Fibroblast of skin of left quadriceps (primary cell): ENCODE measurements at places on chromosomes 5 and 9.
A peak's percentile ranks its signal among the peaks of the same experiment; 100 is the strongest.

DNA sequence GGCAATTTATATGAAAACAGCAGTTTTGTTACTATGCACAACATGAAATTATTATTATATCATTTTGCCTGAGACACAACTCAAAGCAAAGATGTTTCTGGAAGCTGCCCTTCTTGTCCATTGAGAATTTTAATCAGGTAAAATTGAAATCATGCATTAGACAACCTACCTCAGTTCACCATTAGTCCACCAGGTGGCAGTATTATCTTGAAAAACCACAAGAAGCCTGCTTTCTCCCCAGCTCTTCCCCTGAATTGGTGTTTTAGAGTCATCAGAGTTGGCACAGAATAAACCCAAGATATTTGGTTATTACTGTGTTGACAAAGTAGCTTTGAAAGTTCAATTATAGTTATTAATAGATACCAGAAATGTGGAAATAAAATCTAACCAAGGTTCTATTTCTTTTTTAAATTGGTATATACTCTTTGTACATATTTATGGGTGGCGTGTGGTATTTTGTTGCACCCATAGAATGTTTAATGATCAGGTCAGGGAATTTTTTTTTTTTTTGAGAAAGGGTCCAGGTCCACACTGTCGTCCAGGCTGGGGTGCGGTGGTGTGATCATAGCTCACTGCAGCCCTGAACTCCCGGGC lies 25.7 kb downstream of the UTP15 start:
- peak; percentile 74 for DNase-seq

DNA sequence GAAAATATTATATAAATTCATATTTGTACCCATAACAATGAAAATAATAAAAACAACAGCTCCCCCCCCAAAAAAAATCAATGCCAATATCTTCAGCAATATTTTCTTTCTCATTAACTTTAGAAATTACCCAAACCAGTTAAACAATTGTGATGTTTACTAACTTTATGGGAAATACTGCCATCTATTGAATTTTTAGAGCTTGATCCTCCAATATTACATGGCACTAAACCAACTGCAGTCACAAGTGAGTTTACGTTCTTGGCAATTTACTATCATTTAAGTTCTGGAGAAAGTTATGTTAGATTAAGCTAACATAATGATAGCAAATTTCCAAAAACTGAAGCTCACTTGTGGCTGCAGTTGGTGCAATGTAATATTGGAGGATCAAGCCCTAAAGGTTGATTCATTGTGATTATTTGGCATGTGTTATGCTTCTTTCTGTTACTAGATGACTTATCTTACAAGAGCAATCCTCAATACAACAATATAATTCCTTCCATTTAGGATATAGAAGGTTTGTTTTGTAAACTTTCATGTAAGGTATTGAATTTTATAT lies 379.5 kb downstream of the CDH18 start:
- no peak for DNase-seq

DNA sequence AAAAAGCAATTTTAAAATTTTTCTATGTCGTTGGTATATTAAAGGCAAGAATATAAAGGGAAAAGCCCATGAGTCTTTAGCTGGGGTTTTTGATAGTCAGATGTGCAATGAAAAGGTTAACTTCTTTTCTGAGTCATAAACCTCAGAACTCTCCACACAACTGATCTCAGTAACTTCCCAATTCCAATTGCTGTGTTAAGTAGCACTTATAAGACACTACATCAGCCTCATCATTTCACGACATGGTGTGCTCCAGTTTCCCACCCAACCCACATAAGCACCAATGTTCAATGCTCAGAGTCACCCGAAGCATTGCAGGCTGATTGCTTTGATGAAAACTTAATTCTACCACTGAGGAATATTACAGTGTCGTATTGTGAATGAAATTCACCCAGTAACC lies 155.8 kb downstream of the TSSK1B start:
- no peak for DNase-seq

DNA sequence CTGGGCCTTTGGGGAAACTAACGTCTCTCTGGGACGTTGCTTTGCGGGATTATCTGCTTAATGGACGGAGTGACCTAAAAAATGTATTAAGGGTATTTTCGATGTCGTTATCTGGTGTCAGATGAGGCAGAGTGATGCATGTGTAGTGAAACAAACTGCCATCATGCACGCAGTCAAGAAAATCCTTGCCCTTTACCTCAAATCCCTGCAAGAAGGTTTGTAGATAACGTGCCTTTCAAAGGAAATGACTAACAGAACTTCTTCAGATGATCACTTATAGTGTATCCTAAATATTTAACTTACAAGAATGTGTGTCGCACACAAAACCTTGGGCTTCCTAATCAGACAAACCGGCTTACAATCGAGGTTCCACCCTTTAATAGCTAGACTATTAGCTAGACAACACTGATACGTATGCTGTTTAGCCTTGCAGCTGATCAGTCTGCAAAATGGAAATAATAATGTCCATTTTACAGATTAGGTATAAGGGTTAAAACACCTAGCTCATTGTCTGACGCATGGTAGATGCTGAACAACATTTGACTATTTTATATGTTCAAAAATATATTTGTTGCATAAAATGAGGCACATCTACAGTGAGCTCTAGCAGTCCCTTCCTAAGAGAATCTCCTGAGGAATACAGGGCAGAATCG lies 541 bp upstream of the TBCA start:
- DNase-seq = no peak

DNA sequence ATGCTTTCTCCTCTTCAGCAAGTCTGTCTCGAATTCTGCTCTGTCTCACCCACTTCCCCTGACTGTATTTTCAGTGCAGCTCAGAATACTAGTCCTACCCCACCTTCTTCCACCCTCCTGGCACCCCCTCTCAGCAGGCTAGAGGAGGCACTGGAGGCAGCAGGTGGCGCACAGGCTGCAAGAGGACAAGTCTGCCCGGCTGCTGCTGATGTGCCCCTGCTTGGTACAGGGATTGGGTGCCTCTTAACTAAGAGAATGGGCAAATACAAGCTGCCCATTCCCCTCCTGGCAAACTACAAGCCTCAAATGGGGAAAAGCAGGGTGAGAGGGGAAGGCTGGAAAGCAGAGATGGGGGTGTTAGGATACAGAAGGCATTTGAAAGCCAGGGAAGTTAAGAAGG lies 5.1 kb downstream of the TLN1 start:
- DNase-seq = no peak

- no peak for DNase-seq
These were observed 34.0 kb downstream of the KLF4 start for GRCh38 chr9:107455425-107456135.

GRCh38 chr9:125748446-125749099 lies 1.4 kb downstream of the PBX3 start:
- no peak for DNase-seq

DNA sequence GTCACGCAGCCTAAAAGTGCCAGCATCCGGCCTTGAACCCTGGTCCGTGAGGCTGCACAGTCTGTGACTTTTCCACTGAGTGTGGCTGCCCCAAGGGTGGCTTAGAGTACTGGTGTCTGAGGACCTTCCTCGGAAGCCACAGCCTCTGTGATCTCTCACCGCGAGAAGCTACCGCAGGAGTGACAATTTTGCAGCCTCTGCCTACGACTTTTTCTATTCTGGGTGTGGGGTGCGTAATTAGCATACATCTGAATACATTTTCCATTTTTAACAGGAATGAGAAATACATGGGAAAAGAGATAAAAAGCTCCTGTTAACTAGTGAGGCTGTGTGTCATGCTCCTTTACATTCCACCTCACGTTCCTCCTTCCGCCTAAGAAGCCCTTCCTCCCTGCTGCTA lies 48.3 kb upstream of the HRH2 start:
- DNase-seq = no peak
